Ovary (tissue), 10 donors: ENCODE measurements at places on chromosomes 6 and 20.
A peak's percentile ranks its signal among the peaks of the same experiment; 100 is the strongest.

- H3K4me3 ChIP-seq, result peak overlapping the region; percentile 73
- peak; percentile 67 for DNase-seq
- no peaks in the 10 kb centered on the region for H3K27me3 ChIP-seq
- peak overlapping the region; percentile 91 for H3K27ac ChIP-seq
- H3K4me1 ChIP-seq, result peaks cover 5% of the 10 kb centered on the region
Observed at GRCh38 chr6:32843331-32843978, 392 bp downstream of the PSMB8 start.

GRCh38 chr6:112348334-112348874, 1.3 kb downstream of the RFPL4B start:
- no peak for DNase-seq
- H3K4me1 ChIP-seq, result peaks cover 3% of the 10 kb centered on the region
- H3K27me3 ChIP-seq, result no peaks in the 10 kb centered on the region

- H3K27ac ChIP-seq, result no peak overlapping the region
- H3K4me3 ChIP-seq, result no peak overlapping the region
- no peaks in the 10 kb centered on the region for H3K4me1 ChIP-seq
Observed at GRCh38 chr6:16576451-16577368, 184.6 kb downstream of the ATXN1 start.

GRCh38 chr20:48631114-48632016, 196.4 kb downstream of the PREX1 start:
- no peak for DNase-seq
- H3K4me3 ChIP-seq, result no peak overlapping the region
- H3K27me3 ChIP-seq, result no peaks in the 10 kb centered on the region

GRCh38 chr6:143677891-143678791, at the start of gene PHACTR2:
Gene PHACTR2 (plus strand): TSS chr6:143677965. CDS start chr6:143678164, 199 bp downstream.
- peak within 1 kb of the TSS; percentile 63 for H3K4me3 ChIP-seq
- H3K27me3 ChIP-seq, result no peaks in the 10 kb centered on the region
- H3K36me3 ChIP-seq, result no peaks in the 10 kb centered on the region
- peak within 1 kb of the TSS; percentile 88 for H3K27ac ChIP-seq

DNA sequence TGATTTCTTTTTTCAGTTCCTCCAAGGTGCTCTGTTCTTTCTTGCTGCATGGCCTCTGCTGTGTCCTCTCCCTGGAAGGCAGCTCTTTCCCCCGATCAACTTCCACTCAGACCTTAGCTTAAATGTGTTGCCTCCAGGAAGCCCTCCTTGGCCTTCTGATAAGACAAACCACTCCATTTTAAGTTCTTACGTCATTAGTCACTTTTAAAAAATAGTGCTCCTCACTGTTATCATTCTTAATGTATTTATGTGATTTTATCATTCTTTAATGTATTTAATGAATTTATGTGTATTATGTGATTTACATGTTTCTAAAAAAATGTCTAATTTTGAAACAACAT, 12.2 kb upstream of the MANBAL start:
- peaks cover 5% of the 10 kb centered on the region for H3K4me1 ChIP-seq
- no peaks in the 10 kb centered on the region for H3K27me3 ChIP-seq
- no peak overlapping the region for H3K4me3 ChIP-seq
- H3K36me3 ChIP-seq, result no peaks in the 10 kb centered on the region
- peak overlapping the region; percentile 79 for H3K27ac ChIP-seq

DNA sequence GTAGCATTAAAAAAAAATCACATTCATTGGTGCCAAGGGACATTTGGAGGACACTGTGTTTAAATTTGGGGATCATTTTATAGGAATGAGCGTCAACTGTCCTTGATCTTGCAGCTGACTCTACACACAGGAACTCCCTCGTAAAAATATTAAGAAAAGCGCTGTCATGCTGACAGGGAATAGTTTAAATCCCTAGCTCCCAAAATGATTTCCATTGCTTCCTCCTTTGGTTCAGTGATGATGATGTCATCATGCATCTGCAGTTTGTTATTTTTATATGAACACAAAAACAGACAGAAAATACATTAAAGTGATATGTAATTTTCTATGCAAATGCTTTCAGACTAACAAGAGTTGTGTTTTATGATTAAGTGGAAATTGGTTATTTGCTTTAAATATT, 275.6 kb downstream of the BTBD9 start:
- no peak overlapping the region for H3K27ac ChIP-seq
- no peak overlapping the region for H3K4me3 ChIP-seq
- no peak for DNase-seq
- no peaks in the 10 kb centered on the region for H3K27me3 ChIP-seq

DNA sequence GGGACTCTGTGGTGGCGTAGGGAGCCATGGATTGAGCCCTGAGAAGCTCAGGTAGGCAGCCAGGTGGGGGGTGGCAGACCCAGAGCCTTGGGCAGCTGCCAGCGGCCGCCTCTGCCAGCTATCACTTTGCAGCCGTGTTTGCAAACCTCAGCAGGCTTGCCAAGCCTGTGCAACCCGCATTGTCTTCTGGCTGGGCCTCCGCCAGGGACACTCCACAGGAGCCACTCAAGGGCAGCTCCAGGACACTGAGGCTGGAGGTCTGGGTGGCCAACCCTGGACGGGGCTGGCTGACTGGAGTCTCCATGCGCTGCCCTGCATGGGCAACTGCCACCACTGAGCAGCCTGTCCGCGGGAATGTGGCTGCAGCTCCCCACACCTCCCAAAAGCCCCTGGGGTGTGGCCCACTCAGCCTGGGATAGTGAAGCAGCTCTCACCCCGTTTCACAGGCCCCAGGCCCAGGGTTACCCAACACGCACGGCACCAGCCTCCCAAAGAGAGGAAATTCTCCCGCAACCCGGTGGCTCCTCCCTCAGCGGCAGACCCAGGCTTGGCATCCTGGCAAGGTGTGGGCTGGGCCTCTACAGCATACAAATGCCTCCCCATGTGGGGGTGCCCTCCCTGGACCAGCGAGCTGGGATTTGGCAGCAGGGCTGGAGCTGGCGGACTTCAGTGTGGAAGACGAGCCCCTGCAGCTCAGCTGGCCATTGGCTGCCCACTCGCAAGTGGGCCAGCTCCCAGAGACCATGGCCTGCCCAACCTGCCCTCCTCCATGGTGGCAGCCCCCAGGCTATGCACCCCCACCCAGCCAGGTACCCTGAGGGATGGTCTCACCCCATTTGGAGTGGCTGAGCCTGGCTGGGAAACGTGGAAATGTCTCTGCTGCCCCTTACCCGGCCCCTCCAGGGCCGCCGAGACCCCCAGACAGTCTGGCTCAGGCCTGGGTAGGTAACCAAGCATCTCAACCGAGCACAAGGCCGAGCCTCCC, 2.9 kb downstream of the CHRNA4 start:
- no peak for DNase-seq
- no peaks in the 10 kb centered on the region for H3K36me3 ChIP-seq
- no peak overlapping the region for H3K27ac ChIP-seq
- H3K4me1 ChIP-seq, result no peaks in the 10 kb centered on the region
- no peaks in the 10 kb centered on the region for H3K27me3 ChIP-seq
- H3K4me3 ChIP-seq, result no peak overlapping the region

- H3K4me3 ChIP-seq, result no peak overlapping the region
- DNase-seq, result no peak
- no peak overlapping the region for H3K27ac ChIP-seq
- H3K4me1 ChIP-seq, result no peaks in the 10 kb centered on the region
Observed at GRCh38 chr20:61557621-61558020, 305.6 kb downstream of the CDH4 start.

DNA sequence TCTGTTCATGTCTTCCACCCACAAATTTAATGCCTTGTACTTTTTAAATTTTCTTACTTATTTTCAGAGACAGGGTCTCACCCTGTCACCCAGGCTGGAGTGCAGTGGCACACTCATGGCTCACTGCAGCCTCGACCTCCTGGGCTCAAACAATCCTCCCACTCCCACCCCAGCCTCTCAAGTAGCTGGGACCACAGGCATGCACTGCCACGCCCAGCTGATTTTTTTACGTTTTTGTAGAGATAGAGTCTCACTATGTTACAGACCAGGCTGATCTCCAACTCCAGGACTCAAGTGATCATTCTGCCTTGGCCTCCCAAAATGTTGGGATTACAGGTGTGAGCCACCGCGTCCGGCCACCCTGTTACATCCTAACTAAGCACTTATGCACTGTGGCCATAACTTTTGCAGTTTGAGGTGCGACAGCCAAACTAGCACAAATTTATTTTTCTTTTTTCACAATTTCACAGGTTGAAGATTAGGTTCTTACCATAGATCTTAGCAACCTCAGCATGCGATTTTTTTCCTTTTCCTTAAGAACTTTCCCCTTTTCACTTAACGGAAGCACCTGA, 92.1 kb downstream of the EPB41L2 start:
- H3K27ac ChIP-seq, result no peak overlapping the region
- H3K36me3 ChIP-seq, result no peaks in the 10 kb centered on the region
- H3K4me3 ChIP-seq, result no peak overlapping the region
- DNase-seq, result no peak
- H3K27me3 ChIP-seq, result no peaks in the 10 kb centered on the region

DNA sequence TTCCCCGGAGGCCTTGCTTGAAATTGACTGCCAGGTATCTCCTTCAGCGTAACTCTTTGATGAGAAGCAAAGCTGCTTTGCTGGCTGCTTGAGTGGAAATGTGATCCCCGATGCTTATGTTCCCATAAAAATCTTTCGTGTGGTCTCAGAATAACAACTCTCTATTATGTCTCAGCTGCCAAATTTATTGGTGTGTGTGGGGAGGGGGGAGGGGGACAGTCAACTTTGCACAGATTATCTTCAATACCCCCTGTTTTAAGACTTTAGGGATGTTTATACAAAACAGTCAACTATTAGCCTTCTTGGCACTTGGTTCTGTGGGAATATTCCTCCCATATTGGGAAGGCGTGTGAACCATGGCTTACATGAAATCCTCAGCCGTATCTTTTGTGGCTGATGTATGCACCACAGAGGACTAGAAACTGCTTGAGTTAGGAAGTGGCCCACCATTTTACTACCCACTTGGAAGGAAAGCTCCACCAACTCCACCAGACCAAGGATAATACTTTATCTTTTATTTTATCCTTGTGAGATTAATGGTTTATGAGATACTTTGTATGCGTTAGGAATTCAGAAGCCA, 101.5 kb upstream of the SLC24A3 start:
- no peak for DNase-seq
- H3K36me3 ChIP-seq, result no peaks in the 10 kb centered on the region
- no peaks in the 10 kb centered on the region for H3K27me3 ChIP-seq
- H3K4me3 ChIP-seq, result no peak overlapping the region
- no peaks in the 10 kb centered on the region for H3K4me1 ChIP-seq
- H3K27ac ChIP-seq, result no peak overlapping the region

- H3K4me1 ChIP-seq, result peaks cover 24% of the 10 kb centered on the region
- H3K36me3 ChIP-seq, result no peaks in the 10 kb centered on the region
- H3K27me3 ChIP-seq, result no peaks in the 10 kb centered on the region
- peak overlapping the region; percentile 21 for H3K4me3 ChIP-seq
- no peak for DNase-seq
- no peak overlapping the region for H3K27ac ChIP-seq
Observed at GRCh38 chr20:33685328-33686099, 671 bp downstream of the E2F1 start.

DNA sequence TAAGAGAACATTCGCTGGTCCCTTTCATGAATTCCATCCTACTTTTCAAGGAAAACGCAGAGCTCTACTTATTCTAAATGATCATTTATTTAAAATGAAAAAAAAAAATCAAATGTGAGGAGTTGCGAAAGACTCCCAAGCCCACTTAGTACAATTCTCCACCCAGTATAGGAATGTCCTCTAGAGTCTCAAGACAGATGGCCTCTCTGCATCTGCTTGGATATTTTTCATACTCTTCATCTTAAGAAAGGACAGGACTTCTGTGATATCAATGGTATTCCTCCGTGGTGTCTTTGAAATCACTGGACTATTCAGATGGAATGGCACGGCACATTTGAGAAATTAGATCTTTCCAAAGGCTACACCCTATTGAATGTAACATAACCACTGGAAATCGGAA, 107.1 kb downstream of the PTPRK start:
- H3K27me3 ChIP-seq, result no peaks in the 10 kb centered on the region
- no peaks in the 10 kb centered on the region for H3K36me3 ChIP-seq
- no peak overlapping the region for H3K4me3 ChIP-seq
- DNase-seq, result no peak
- peaks cover 3% of the 10 kb centered on the region for H3K4me1 ChIP-seq

- peaks cover 1% of the 10 kb centered on the region for H3K4me1 ChIP-seq
- H3K27ac ChIP-seq, result no peak overlapping the region
- no peaks in the 10 kb centered on the region for H3K36me3 ChIP-seq
- H3K27me3 ChIP-seq, result no peaks in the 10 kb centered on the region
Observed at GRCh38 chr6:75124983-75125382, 80.9 kb downstream of the COL12A1 start.

- H3K36me3 ChIP-seq, result no peaks in the 10 kb centered on the region
- H3K27ac ChIP-seq, result no peak overlapping the region
- no peaks in the 10 kb centered on the region for H3K4me1 ChIP-seq
- DNase-seq, result no peak
Observed at GRCh38 chr20:24704899-24705298, 235.5 kb downstream of the SYNDIG1 start.

GRCh38 chr6:155472886-155473285, 17.2 kb upstream of the NOX3 start:
- no peak overlapping the region for H3K27ac ChIP-seq
- no peaks in the 10 kb centered on the region for H3K36me3 ChIP-seq
- H3K4me1 ChIP-seq, result no peaks in the 10 kb centered on the region
- DNase-seq, result no peak
- H3K4me3 ChIP-seq, result no peak overlapping the region

DNA sequence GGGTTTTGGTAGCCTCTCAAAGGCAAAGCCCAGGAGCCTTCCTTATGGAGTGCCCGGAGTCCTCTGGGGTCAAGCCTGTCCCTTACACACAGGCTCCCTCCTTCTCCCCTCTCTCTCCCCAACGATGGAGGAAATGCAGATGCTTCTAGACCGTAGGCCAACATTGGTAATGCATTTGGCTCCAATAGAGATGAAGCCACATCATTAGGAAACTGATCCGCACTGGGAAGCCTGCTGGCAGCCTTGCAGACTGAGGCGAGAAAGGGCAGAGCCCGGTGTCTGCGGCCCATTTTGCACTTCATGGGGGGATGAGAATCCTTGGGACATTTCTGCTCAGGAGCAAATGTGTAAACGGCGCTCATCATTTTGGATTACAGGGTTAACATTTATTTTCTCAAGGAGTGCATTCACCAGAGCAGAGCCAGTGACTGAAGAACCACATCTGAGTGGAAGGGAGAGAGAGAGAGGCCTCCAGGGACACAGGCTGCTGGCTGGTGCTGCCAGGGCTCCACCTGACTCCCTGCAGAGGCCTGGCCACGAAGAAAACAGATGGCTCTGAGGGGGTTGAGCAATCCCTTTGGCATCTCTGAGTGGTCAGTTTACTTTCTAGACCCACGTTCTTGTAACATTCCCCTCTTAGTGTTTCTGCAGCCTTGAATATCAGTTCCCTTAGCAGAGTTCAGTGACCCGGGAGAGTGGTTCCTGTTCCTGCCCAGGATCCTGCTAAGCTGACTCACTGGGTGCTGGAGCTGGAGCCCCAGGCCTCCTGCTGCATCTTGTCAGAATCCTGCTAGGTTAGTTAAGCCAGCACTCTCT, 4.4 kb upstream of the CST3 start:
- H3K4me3 ChIP-seq, result no peak overlapping the region
- DNase-seq, result no peak
- no peaks in the 10 kb centered on the region for H3K27me3 ChIP-seq
- H3K4me1 ChIP-seq, result peaks cover 9% of the 10 kb centered on the region
- H3K27ac ChIP-seq, result no peak overlapping the region

GRCh38 chr20:44747166-44748004, 1.7 kb downstream of the KCNK15 start:
- no peaks in the 10 kb centered on the region for H3K36me3 ChIP-seq
- H3K4me1 ChIP-seq, result no peaks in the 10 kb centered on the region
- H3K27ac ChIP-seq, result no peak overlapping the region
- no peak overlapping the region for H3K4me3 ChIP-seq
